GM18507 (cell line): ENCODE measurements at places on chromosomes 1 and 21.

DNA sequence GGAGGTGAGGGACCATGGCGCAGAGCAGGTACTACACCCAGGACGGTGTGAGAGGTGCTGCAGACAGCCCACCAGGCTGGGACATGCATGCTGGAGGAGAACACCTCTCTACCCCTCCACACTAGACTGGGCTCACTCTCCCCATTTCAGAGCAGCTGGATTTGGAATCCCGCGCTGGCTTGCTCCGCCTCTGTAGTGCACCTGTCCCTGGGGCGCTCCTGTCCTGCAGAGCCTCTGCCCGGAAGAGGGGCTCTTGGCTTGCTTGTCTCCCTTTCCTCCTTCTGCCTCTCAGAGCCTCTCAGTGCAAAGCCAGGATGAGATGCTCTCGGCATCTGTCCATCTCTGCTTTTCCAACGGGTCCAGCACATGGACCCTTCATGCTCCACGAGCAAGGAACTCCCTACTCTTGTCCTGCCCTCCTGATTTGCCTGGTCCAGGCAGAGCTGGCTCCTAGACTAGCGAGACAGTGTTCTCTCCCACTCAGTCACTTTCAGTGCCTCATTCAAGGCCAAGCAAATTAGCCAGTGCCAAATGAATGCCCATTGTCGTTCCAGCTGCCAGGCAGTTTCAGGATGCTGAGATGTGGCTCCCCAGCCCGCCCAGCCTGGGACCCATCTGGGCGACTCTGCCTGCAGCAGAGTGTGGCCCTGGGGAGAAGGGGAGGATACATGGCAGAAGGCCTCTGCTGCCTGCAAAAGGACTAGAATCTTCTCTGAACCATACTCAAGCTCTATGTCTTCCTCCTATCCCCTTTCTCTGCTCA, 33.7 kb downstream of the CDCA8 start:
- no peak for DNase-seq

GRCh38 chr1:70164350-70164749, 41.0 kb downstream of the LRRC40 start:
- no peak for DNase-seq

GRCh38 chr1:5949085-5949760, 43.0 kb downstream of the NPHP4 start:
- no peak for DNase-seq

GRCh38 chr1:244409701-244410100, 42.0 kb downstream of the ADSS2 start:
- DNase-seq, result no peak
